Progenitor cell of endocrine pancreas (in vitro differentiated cells): ENCODE measurements at places on chromosomes 2 and 18.

DNA sequence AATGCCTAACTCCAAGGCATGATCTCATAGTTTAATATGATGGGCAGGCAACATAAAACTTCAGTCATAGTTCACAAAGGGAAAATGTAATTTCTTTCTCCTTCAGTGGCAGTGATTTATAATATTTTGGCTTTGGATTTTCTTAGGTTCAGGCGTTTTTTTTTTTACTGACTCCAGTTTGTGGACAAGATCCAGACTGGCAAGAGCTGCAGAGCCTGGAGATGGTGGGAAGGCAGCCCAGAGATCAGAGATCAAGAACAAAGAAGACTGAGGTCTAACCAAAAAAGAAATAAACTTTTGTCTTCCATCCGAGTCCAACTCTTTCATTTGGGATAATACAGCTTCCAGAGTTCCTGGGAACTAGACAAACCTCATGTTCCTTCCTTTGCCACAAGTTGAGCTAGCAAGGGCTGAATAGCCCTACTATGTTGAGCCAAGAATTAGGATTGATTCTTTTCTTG is 215.3 kb upstream of the SETBP1 start:
- H3K4me1 ChIP-seq, result peaks cover 26% of the 10 kb centered on the region
- no peak overlapping the region for H3K4me3 ChIP-seq
- no peak for DNase-seq

DNA sequence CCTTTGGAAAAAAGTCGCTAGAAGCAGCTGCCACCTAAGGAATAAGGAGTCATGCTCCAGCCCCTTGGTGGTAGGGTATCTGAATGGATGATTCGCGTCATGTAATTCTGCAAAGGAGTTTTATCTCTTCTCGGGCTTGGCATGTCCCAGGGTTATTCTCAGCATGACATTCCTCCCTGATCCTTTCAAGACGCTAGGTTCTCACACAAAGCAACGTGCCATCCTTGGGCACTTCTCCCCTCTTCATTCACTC is 355.6 kb downstream of the MYCN start:
- H3K27ac ChIP-seq, result no peak overlapping the region
- H3K4me1 ChIP-seq, result peaks cover 2% of the 10 kb centered on the region
- peaks cover 20% of the 10 kb centered on the region for H3K27me3 ChIP-seq
- no peak for DNase-seq
- H3K4me3 ChIP-seq, result no peak overlapping the region
- H3K36me3 ChIP-seq, result no peaks in the 10 kb centered on the region

- H3K4me1 ChIP-seq, result no peaks in the 10 kb centered on the region
- no peak overlapping the region for H3K4me3 ChIP-seq
- no peak for DNase-seq
- no peaks in the 10 kb centered on the region for H3K27me3 ChIP-seq
Observed at GRCh38 chr2:64586883-64587481, 62.9 kb downstream of the AFTPH start.

GRCh38 chr2:46849721-46850556 is 65.7 kb downstream of the MCFD2 start:
- peaks cover 16% of the 10 kb centered on the region for H3K27me3 ChIP-seq
- no peak for DNase-seq
- peaks cover 1% of the 10 kb centered on the region for H3K4me1 ChIP-seq
- no peak overlapping the region for H3K27ac ChIP-seq
- H3K36me3 ChIP-seq, result no peaks in the 10 kb centered on the region

GRCh38 chr18:5298156-5298852 is 2.8 kb upstream of the ZBTB14 start:
- no peak overlapping the region for H3K27ac ChIP-seq
- H3K27me3 ChIP-seq, result peaks cover 22% of the 10 kb centered on the region
- H3K36me3 ChIP-seq, result no peaks in the 10 kb centered on the region
- DNase-seq, result no peak

GRCh38 chr18:24491927-24492834 is 31.7 kb downstream of the HRH4 start:
- H3K27ac ChIP-seq, result no peak overlapping the region
- H3K4me3 ChIP-seq, result no peak overlapping the region
- no peak for DNase-seq
- H3K27me3 ChIP-seq, result no peaks in the 10 kb centered on the region
